ENCODE measurements at places on chromosomes 6 and 20. TPM values are rescaled to one million over a fixed set of nuclear protein-coding genes. Genes with fewer than 3 reads are reported as not detected.

NKX2-4 gene
- not detected for total RNA-seq

ABCF1 gene
- 32.5 TPM for total RNA-seq

CSNK2A1 gene
- total RNA-seq = 103 TPM

DNA sequence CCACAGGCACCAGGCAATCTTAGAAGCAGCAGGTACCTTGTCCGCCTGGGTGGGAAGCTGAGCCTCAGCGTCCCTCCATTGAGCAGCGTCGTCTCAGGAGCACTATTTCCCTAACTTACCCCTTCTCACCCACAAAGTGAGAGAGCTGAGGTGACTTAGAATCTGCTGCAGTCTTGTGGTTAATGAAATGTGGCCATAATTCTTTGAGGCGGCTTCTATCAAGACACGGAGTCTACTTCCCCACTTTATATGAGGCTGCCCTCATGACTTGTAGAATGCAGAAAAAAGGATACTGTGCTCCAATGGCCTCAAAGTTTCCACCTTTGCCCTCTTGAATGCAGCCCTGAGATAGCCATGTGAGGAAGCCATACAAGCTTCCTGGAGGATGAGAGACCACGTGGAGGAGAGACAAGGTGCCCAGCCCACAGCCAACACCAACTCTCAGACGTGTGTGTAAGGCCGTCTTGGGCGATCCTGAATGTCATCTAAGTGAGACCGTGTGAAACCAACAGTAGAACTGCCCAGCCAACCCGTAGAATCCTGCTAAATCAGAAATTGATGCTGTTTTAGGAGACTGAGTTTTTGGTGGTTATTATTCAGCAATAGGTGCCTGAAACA, 9.1 kb upstream of the TAGAP start:
- DNase-seq = no peak

GRCh38 chr20:48803176-48804053, 24.4 kb downstream of the PREX1 start:
- no peak for DNase-seq

GRCh38 chr6:32974541-32975308, 6.3 kb downstream of the BRD2 start:
- no peak for DNase-seq

BMP6 gene
- total RNA-seq = 2.6 TPM

C20orf141 gene
- not detected for total RNA-seq

- no peak for DNase-seq
Observed at GRCh38 chr6:161261325-161261724, 12.5 kb downstream of the AGPAT4 start.

GRIK2 gene
- 5.5 TPM for total RNA-seq

SCRT2 gene
- not detected for total RNA-seq

- DNase-seq = no peak
Observed at GRCh38 chr6:108896111-108896661, 48.0 kb downstream of the ARMC2 start.

DNA sequence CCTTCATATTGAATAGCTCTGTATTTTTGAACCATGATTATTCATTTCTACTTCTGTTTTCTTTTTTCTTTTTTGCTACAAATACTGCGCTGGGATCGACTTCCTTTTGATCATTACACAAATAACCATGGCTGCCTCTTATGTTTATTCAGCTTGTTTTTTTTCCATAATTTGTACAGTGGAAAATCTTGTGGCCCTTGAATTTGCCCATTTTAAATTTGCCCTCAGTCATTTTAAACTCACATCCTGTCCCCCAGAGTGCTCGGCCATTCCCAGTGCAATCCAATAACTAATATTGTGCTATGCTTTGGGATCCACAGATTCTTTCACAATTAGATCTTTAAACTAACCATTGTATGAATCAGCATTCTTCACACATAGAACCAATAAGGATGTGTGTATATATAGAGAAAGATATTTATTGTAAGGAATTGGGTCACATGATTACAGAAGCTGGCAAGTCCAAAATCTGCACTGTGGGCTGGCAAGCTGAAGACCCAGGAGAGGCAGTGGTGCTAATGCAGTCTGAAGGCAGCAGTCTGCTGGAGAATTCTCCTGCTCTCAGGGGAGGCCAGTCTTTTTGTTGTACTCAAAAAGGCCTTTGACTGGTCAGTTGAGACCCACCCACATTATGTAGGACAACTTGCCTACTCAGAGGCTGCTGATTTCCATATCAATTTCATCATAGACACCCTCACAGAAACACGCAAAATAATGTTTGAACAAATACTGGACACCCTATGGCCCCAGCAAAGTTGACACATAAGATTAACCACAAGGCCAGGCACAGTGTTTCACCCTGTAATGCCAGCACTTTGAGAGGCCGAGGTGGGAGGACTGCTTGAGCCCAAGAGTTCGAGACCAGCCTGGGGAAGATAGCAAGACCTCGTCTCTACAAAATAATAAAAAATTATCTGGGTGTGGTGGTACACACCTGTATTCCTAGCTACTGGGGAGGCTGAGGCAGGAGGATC, 147.1 kb downstream of the MTHFD1L start:
- DNase-seq = no peak

- no peak for DNase-seq
Observed at GRCh38 chr20:10951904-10952303, 278.1 kb upstream of the JAG1 start.

COL10A1 gene
- total RNA-seq = not detected

- DNase-seq = peak; percentile 80
Observed at GRCh38 chr6:166435574-166435973, 52.8 kb upstream of the MPC1 start.

STK35 gene
- 11.7 TPM for total RNA-seq

SLA2 gene
- total RNA-seq = 0.32 TPM

- DNase-seq = no peak
Observed at GRCh38 chr6:64932486-64932885, 774.5 kb downstream of the EYS start.

- DNase-seq = no peak
Observed at GRCh38 chr6:161436106-161436876, 162.4 kb upstream of the AGPAT4 start.

DNA sequence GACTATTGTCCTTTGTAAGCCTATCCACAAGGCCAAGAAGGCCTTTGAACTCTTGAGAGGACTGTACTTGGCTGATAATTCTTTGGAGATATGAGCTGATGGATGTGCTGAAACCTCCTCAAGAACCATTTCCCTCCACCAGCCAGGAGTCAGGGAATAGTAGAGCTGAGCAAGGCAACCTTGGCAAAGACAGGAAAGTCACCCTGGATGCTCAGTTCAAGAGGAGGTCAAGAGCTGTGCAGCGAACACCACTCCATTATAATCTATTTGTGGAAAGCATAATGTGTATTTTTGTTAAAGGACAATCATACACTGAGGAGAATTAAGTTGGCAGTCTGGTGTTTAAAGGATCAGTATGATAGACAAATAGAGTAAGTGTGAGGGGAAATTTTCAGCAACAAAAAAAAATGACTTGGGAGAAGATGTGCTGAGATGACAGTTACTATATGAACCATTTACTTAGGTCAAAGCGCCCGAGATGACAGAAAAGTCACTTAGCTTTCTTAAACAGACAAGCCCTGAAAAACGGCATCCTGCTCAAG, 177.2 kb upstream of the COL21A1 start:
- no peak for DNase-seq

DNA sequence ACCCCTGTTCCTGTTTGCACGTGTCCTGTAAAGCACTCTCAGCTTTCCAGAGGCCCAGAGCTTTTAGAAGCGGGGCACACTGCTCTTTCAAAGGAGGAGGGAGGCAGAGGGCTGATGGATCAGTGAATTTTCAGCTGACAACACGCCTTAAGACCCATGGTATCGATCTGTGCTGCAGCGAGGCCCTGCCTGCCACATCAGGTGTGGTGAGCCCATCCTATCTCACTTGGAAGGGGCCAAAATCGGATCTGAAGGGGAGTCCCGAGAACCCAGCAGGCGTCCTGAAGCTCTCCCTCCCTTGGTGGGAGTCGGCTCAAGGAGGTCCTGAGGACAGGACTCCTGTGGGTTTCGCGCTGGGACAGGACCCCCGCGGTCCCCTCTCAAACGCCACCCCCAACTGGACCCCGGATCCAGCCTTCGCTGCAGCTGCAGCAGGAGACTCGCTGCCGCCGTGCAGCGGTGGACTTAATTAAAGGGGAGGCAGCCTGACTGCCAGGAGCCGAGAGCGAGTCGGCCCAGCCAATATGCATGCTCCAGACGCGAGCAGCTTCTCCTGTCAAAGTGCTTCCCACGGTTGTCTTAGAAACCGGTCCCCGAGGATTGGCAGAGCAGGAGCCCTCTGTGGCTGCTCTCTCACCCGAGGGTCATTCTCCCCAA, 580.0 kb upstream of the ZNF337 start:
- DNase-seq = no peak

- DNase-seq = peak; percentile 54
Observed at GRCh38 chr20:36117638-36118037, 36.9 kb upstream of the EPB41L1 start.

DNA sequence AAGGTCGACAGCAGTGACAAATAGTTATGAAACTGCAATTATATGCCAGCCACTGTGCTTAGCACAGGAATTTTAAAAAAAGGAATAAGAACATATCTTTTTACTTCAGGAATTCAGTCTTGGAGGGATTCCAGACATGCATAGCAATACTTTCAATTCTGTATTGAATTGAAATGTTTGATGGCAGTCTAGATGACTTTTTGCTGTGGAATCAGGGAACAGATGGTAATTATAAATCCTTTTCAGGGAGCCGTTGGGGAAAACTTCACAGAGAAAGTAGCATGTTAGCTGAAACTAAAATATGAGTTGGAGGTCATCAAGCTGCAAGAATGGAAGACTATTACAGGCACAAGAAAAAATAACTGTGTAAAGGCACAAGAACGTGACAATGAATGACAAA, 74.8 kb downstream of the IMPG1 start:
- DNase-seq = no peak
